ENCODE measurements at places on chromosomes 12 and 14.

GRCh38 chr12:56801661-56802622 lies 38.8 kb downstream of the HSD17B6 start:
- DNase-seq: no peak

DNA sequence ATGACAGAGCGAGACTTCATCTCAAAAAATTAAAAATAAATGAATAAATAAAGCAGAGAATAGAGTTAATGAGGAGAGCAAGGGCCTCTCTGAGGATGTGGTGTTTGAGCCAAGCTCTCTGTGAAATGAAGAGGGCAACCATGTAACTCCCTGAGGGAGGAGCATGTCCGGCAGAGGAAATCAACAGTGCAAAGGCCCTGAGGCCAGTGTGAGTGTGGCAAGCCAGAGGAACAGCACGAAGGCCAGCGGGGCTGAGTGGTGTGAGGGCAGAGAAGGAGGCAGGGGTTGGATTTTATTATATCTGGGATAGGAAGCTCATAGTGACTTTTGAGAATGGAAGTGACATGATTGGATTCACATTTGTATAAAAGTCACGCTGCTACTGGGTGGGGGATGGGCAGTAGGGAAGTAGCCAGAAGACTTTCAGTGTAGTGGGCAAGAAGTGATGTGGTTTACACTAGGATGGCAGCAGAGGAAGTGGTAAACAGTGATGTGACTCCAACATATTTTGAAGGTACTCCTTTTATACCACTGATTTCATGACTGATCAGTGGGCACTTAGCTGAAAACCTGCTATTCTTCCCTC lies 10.3 kb upstream of the LRP1-AS start:
- DNase-seq: no peak

GRCh38 chr12:68359674-68360073 lies 27.5 kb upstream of the MDM1 start:
- no peak for DNase-seq

DNA sequence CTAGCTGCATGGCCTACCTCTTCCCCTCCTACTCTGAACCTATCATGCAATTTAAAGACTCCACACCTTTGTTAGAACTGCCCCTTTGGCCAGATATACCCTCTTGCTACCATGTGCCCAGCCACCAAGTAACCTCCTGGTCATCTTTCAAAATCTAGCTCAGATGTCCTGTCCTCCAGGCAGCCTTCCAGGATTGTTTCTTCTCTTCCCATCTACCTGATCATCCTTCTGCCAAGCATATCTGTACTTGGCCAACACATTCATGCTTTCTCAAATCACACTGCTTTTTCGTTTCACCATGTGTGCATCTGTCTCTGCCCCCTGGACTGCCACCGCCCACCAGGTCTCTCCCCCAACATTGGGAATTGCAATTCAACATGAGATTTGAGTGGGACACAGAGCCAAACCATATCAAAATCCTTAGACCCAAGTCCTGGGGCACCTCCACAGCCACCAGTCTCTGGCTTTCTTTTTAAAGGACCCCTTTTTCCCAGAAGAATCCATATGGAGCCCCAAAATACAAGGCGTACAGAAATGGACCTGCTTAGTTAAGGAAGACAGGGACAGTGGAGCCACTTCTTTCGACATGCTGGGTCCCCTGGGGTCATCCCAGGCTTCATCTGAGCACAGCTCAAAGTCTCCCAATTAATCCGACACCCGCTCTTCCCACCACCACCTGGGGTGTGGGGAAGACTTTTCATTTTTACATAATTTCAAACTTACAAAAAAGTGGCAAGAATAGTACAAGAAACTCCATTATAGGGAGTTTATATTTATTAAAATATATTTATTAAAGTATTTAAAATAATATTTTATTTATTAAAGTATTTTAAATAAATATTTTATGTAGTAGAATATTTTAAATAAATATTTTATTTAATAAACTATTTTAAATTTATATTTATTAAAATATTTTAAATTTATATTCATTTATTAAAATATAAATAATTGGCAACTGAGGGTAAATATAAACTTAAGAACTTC lies 7.9 kb upstream of the CMKLR1 start:
- no peak for DNase-seq

DNA sequence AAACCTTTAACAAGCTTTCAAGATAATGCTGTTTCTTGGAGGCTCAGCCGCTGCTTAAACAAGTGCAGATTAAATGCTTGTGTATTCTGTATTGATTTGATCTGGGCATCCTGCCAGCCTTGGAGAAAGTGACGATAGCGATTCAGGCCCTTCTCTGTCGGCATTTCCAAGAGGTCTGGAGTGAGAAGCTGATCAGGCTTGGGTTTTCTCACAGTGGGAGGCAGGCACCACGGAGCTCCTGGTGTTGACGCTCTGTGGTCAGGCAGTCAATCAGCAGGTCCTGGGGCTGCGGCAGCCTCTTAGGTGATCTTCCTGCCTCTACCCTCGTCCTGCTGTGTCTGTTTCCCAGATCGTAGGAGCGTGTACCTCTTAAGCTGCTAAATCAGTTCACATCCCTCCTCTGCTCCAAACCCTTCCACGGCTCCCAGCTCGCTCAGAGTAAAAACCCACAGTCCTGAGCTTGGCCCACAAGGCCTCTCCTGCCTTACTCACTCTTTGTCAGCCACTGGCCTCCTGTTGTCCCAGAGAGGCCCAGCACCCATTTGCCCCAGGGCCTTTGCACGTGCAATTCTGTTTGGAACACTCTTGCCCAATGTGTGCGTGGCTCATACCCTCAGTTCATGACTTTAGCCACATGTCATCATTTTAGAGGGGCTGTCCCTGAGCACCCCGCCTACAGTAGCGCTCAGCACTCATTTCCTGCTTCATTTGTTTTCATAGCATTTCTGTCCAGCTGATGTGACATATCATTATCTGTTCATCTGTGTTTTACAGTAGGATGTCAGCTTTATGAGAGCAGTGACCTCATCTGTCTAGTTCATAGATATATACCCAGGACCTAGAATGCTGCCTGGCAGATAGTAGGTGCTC lies 155.4 kb downstream of the AACS start:
- no peak for DNase-seq

DNA sequence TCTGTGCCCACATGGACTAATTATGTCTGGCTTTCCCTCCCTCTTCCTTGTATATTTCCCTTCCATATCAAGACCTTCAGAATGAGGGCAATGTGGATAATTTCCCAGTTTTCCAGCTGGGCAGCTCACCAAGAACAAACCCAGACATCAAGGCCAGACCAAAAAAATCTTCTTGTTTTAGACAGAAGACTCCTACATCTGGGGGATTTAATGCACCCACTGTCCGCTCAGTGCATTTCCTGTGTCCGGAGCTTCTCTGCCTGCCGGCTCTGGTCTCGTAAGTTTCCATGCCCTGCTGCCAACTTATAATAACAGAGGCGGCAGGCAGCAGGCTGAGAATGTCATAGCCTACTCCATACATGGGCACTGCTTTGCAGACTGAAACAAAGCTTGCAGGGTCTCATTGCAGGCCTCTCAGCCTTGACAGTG lies 207.2 kb upstream of the BCL2L14 start:
- no peak for DNase-seq

- DNase-seq: no peak
Measured at GRCh38 chr14:75486318-75486717, 36.0 kb upstream of the BATF start.

DNA sequence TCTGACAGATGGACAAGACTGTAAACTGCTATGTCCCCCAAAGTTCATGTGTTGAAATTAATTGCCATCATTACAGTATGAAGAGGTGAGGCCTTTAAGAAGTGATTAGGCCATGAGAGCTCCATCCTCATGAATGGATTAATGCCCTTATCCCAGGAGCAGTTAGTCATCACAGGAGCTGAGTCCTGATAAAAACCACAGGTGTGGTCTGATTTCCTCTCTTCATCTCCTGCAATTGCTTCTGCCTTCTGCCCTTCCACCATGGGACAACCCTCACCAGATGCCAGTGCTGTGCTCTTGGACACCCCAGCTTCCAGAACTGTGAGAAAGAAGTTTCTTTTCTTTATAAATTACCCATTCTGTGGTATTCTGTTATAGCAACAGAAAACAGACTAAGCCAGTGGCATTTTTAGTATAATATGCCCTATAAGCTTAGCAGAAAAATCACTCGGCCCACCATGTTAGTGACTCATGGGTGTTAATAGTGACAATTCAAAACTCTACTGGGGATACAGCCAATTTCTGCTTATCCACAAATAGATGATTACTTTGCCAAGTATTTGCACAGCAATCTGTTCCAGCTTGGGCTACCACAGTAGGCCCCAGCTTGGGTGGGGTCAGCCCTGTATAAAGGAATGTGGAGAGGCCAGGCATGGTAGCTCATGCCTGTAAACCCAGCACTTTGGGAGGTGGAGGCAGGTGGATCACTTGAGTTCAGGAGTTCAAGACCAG lies 129.0 kb upstream of the BCL2L14 start:
- no peak for DNase-seq

GRCh38 chr14:49594347-49595091 lies 4.2 kb upstream of the LRR1 start:
- no peak for DNase-seq

- DNase-seq: no peak
Measured at GRCh38 chr12:22340143-22340542, 5.6 kb upstream of the ST8SIA1 start.

GRCh38 chr14:72054911-72055310 lies 122.7 kb downstream of the RGS6 start:
- no peak for DNase-seq

DNA sequence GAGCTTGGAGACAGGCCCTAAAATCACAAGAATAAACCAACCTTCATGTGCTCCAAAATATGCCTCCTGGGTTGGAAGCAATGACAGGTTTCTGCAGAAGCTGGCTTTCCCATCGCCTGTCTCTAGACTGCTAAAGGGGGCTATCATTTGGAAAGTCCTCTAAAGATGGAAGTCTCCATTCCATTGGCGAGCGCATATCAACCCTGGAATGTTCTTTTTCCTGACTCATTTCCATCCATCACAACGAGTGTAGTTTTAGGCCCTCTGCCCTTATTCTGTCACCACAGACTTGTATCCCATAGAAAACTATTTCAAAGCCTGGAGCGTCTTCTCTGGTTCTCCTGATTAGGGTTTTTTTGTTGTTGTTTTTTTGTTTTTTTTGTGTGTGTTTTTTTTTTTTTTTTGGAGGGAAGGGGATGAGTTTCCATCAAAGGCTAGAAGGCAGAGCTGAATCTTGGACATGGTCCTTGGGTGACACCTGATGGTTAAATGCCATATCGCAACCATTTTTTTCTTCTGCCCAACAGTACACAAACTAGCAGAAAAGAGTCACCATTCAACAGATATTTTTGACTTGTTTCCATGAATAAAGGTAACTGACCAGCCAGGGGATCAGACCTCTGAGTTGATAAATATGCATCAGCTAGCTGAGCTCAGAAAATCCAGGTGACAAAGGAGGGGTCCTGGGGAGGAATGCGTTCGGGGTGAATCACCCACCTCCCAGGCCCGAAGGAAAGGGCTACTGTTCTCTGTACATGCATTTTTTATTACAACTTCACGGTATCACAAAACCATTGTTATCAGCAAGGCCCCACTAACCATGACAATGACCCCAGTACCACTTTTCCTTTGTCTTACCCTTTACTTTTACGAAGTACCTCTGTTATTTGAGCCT lies 40.5 kb downstream of the KCNA5 start:
- DNase-seq: no peak

GRCh38 chr14:21921453-21921852 lies 247.8 kb upstream of the OR4E1 start:
- DNase-seq: no peak

DNA sequence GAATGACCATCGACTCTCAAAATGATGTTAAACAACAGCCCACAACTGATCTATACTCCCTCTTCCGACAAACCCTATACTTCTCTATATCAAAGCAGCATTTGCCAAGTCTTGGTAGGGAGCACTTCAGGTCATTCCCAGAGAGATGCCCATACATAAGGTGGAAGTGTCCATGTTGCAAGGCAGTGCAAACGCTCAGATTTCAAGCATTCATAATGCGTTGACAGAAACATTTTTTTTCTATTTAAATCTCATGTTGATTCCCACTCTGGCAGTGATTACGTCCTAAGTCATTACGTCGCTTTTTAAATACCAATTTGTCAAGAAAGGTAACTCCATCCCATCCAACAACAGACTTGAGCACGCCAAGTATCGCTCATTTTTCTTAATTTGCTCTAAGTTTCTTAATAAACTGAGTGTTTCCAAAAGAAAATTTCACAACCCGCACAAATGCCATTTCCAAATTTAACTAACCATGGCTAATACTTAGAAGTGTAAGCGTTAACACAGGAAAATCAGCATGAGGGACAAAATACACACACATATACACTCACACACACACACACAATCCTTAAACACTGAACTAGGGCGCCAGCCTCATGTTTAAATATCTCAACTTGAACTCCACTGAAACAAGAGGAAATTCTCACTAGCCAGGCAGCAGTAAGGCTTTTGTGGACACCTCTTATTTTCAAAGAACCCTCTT lies 1.1 kb downstream of the GXYLT1 start:
- no peak for DNase-seq

DNA sequence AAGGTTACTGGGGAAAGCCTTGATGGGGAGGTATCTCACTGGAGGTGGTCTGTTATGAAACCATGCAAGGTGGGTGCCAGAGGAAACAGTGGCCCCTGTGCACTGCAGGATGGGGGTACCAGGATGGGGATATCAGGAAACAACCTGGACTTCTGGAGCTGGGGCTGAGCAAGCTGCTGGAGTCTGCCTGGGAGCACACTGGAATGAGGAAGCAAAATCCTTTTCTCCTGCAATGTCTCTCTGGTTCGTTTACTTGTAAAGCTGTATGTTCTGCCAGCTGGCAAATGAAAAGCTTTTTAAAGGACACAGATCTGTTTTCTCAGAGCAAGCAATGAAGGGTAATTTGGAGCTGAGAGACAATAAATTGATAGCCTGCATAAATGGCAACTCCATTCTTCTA lies 23.2 kb upstream of the SERPINA1 start:
- no peak for DNase-seq

GRCh38 chr12:40825156-40825555 lies 132.9 kb downstream of the CNTN1 start:
- no peak for DNase-seq

- DNase-seq: no peak
Measured at GRCh38 chr14:69317102-69317755, 57.3 kb downstream of the GALNT16 start.

GRCh38 chr12:39043424-39043822 lies 138.0 kb upstream of the CPNE8 start:
- no peak for DNase-seq

DNA sequence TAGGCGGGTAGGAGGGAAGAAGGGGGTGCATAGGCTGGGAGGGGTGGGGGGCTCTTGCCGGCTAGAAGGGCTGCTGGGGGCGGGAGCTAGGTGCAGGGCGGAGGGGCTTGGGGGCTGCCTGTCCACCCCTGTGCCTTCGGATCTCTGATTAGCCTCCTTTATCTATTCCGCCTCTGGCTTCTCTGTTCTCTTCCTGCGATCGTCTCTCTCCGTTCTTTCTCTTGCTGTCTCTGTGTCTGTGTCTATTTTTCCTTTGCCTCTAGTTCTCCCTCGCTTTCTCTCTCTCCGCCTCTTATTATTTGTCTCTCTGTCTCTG lies 166.7 kb upstream of the LHX5 start:
- DNase-seq: no peak
